ENCODE measurements at places on chromosomes 7 and 10.

- peak; percentile 65 for DNase-seq
- no peak overlapping the region for H3K27ac ChIP-seq
- H3K4me3 ChIP-seq: no peak overlapping the region
Measured at GRCh38 chr10:70558871-70559810, 43.4 kb downstream of the PRF1 start.

GRCh38 chr7:37751096-37751495 is 67.5 kb downstream of the GPR141 start:
- H3K27me3 ChIP-seq: no peaks in the 10 kb centered on the region
- no peaks in the 10 kb centered on the region for H3K36me3 ChIP-seq
- H3K27ac ChIP-seq: no peak overlapping the region
- no peak for DNase-seq

DNA sequence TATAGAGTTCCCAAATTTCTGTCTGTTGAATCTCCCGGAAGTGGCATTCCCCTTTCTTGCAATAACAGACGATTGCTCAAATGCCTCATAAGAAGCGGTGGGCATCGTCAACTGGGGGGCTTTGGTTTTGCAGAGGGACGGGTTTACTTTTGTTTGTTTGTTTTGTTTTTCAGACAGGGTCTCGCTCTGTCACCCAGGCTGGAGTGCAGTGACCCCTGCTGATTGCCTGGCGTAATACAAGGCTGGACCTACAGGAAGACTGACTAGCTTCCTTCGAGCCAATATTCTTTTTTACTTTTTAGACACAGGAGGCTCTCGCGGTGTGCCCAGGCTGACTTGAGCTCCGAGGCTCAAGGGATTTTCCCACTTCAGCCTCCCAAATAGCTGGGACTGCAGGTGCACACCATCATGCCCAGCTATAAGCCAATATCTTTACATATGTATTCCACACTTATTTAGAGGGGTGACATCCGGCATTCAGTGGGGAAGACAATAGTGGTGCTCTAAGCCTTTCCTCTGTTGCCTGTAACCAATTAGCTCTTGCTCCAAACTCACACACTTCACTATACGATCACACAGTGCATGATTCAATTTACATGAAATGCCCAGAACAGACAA is 58.1 kb downstream of the FHIP2A start:
- peaks cover 8% of the 10 kb centered on the region for H3K27me3 ChIP-seq
- H3K4me1 ChIP-seq: peaks cover 20% of the 10 kb centered on the region
- H3K4me3 ChIP-seq: no peak overlapping the region
- H3K27ac ChIP-seq: no peak overlapping the region

DNA sequence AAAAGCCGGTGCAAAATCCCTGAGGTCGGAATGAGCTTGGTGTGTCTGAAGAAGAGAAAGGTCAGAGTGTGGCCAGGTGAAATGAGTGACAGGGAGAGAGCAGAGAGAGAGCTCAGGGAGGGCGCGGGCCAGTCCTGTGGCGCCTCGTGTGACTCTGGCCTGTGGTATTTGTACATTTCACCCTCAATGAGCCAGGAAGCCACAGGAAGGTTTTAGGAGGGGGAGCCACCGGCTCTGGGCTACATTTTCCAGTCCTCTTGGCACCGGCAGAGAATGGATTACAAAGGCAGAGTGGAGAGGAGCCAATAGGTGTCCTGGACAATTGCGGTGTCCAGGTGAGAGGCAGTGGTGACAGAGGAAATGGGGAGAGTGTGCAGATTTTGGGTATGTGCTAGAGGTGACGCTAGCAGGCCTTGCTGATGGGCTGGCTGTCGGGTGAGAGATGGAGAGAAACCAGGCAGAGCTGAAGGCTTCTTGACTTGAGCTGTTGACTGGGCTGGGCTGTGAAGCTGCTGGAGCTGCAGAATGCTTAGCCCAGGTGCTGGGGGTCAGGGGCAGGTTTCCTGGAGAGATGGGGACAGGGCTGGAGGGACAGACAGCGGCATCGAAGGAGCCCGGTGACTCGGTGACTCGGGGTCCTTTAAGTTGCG is 38.1 kb downstream of the COL13A1 start:
- peaks cover 17% of the 10 kb centered on the region for H3K27me3 ChIP-seq
- H3K4me1 ChIP-seq: peaks cover 15% of the 10 kb centered on the region
- no peak for DNase-seq
- no peak overlapping the region for H3K27ac ChIP-seq

DNA sequence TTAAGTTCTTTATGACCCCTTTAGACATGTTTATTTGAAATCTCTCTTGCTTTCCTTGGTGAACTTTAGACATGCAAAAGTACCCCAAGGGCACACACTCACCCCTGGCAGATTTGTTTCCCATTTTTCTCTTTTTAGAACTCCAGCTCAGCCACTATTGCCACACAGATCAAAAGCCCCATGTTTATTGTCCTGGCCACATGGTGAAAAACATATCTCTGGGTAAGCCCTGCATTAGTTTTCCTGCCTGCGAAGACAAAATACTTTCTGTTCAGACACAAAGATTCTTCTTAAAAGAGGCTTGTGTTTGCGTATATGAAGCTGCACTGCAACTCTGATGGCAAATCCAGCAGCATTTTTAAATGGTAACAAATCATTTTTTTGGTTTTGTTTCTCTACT is 200.0 kb downstream of the POLR1F start:
- H3K4me3 ChIP-seq: no peak overlapping the region
- DNase-seq: no peak
- no peak overlapping the region for H3K27ac ChIP-seq
- no peaks in the 10 kb centered on the region for H3K4me1 ChIP-seq

All from glutamatergic neuron (in vitro differentiated cells).